Progenitor cell of endocrine pancreas (in vitro differentiated cells): ENCODE measurements at places on chromosomes 2 and 18. TPM values are rescaled to one million over a fixed set of nuclear protein-coding genes. Genes with fewer than 3 reads are reported as not detected.

- DNase-seq, result no peak
Observed at GRCh38 chr2:162537651-162538050, 193.7 kb downstream of the GCA start.

DNA sequence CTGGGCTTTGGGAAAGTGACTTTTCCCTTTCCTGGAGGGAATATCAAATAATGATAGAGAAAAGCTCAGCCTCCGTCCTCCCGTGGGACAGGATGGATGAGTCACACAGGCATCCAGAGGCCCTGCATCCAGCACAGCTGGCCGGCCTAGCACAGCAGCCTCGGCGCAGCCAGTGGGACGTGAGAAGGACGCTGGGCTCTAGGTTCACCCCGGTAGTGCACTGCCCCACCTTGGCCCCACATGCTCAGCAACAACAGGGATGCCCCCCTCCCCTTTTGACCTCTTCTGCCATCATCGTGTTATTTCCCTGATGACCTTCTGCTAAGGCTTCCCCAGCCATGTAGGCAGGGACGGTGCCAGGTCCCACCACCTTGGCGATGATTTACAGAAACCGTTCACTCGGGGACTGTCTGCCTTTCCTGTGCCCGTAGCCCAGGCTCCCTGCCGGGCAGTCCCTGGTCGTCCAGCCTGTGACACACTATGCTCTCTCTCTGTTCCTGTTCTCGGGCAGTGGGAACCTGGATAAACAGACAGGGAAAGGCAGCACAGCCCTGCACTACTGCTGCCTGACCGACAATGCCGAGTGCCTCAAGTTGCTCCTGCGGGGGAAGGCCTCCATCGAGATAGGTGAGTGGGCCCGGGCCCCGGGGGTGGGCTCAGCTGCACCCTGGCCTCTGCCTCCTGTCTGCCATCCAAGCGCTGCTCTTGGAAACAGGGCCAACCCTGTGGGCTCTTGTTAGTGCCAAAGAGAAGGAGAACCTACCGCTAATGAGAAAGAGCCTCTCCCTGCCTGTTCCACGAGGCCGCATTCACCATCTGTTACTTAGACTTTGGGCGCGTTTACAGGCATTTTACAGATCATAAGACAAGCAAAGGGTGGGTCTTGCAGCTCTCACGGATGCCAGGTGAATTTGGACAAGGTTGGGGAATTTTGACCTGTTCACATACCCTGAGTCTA is 44.6 kb downstream of the ITGB1BP1 start:
- DNase-seq, result no peak

DNA sequence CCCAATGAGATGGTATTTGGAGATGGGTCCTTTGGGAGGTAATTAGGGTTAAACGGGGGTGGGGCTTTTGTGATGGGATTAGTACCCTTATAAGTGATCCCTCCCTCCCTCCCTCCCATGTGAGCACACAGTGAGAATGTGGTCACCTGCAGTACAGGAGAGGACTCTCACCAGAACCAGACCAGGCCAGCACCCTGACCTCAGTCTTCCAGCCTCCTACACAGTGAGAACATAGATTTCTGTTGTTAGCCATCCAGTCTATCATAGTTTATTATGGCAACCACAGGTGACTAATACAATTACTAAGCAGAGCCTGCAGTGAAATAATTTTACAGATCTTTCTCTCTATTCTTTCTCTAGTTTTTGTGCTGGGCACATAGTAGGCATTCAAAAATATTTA is 137.7 kb upstream of the PKDCC start:
- DNase-seq, result no peak

- DNase-seq, result no peak
Observed at GRCh38 chr18:48847807-48848486, 102.8 kb downstream of the SMAD7 start.

DNA sequence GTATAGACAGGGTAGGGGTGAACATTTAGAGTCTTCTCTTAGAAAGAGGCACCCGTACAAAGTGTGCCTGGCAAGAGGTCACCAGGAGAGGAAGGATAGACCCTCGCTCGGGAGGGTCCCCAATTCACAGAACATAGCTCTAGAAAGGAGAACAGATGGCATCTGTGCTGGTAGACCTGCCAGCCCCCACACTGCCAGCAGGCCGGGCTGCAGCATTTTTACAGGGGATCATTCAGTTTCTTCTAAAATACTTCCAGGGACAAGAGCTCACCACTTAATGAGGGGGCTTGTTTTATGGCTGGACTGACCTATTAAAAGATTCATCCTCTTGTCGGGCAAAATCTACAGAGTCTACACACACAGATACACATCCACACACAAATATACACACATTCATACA is 149.9 kb downstream of the SEPTIN10 start:
- no peak for DNase-seq

- no peak for DNase-seq
Observed at GRCh38 chr2:239087046-239087710, 239.3 kb downstream of the TWIST2 start.

- DNase-seq, result no peak
Observed at GRCh38 chr18:68721681-68722583, 7.0 kb upstream of the TMX3 start.

GRCh38 chr2:70087702-70088597 is 673 bp downstream of the PCBP1 start:
- DNase-seq, result peak; percentile 25

- peak; percentile 22 for DNase-seq
Observed at GRCh38 chr2:110115291-110116032, at the start of gene MALL. Gene MALL (minus strand): TSS chr2:110115822. CDS start chr2:110115792, 30 bp downstream.

DNA sequence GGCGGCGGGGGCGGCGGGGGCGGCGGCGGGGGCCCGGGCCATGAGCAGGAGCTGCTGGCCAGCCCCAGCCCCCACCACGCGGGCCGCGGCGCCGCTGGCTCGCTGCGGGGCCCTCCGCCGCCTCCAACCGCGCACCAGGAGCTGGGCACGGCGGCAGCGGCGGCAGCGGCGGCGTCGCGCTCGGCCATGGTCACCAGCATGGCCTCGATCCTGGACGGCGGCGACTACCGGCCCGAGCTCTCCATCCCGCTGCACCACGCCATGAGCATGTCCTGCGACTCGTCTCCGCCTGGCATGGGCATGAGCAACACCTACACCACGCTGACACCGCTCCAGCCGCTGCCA is 644 bp downstream of the ONECUT2 start:
- DNase-seq, result no peak

DNA sequence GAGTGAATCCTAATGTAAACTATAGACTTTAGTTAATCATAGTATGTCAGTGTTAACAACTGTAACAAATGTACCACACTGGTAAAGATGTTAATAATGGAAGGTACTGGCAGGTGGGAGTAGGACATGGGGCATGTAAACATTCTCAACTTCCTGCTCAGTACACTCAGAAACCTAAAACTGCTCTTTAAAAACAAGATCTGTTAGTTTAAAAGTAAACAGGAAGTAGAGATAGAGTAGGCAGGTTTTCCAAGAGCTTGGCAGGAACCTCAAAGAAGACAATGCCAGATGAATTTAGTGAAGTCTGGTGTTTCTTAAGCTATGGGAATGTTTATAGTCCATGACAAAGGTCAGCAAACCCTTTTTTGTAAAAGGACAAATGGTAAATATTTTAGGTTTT is 46.6 kb downstream of the CCDC138 start:
- DNase-seq, result no peak

DNA sequence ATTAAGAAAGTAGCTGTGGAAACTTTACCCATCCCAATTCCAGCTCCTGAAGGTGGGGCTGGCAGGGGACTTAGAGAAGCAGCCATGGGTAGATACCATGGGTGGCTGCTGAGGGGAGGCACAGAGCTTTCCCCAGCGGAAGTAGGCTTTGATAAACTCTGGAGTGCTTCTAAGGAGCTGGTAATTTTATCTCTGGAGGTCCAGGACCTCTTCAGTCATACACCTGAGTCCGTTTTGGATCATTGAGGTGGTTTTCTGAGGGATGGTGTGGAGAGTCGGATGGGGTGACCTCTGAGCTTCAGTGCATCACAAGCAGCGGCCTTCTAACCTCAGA is 36.7 kb upstream of the BMP10 start:
- no peak for DNase-seq

DNA sequence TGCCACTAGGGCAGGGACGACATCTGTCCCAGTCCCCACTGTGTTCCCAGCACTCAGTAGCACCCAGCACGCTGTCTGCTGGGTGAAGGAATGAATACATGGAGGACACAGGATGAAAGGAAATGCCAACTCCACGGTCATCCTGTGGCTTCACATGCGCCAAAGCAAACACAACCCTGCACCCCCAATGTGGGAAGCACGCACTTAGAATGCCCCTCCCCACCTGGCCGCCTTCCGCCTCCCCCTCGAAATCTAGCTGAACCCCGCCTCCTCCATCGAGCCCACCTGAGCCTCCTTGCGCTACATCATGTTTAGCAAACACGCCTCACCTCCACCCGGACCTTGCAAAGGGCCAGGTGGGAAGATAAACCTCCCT is 33.9 kb downstream of the ADCY3 start:
- DNase-seq, result no peak

DNA sequence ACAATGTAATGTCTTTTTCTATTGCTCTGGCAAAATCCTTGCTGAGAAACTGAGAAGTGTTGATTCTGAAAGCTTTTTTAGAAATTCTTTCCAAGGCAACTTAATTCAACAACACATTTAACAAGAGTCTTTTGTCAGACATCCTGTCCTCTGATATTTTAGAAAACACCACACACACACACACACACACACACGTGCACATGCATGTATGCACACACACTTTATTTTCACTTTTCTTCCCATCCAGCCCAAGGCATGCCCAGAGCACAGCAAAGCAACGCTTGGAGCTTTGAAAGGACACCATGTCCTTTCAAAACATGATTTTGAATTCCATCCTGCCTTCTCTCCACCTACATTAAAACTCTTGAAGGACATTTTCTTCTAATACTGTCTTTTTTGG is 116.1 kb downstream of the ATL2 start:
- DNase-seq, result no peak

- no peak for DNase-seq
Observed at GRCh38 chr18:1526991-1527390, 622.3 kb downstream of the ADCYAP1 start.

GRCh38 chr2:172775319-172775718 is 39.7 kb downstream of the RAPGEF4 start:
- DNase-seq, result no peak

DNA sequence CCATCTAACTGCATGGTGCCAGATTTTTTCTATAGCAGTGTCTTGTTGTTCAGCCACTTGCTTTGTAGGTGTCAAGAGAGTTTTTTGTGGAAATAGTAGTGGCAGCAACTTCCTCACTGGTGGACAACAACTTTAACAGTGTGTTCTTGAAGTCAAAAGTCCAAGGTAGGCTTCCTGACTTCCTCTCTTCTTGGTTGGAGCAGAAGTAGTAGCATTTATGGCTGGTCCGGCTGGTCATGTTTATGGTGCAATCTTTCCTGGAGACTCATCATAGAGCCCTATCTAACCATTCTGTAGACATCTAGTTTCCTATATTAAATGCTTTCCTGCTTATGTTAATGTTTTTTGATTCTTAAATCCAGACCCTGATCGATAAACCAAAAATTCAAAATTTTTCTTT is 11.7 kb downstream of the GPR75 start:
- DNase-seq, result no peak

- DNase-seq, result no peak
Observed at GRCh38 chr18:79197531-79197930, 128.3 kb downstream of the ATP9B start.

- DNase-seq, result no peak
Observed at GRCh38 chr2:88614497-88615157, 12.6 kb downstream of the EIF2AK3 start.

- no peak for DNase-seq
Observed at GRCh38 chr18:75654851-75655751, 227.6 kb upstream of the SMIM21 start.

DNA sequence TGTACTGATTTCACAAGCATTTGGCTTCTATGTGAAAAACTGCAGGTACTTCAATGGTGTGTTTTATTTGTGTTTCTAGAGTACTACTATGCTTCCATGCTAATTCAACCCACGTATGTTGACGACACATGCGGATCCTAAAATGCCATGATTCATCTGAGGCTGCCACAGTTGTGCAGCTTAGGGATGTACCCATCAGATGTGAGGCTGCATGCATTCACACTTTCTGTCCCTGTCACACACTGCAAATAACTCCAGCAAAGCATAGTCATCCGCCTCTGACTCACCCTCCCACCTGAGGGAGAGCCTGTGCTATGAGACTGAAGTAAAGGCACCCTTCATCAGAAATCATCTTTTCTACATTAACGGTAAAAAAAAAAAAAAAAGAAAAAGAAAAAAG is 22.1 kb upstream of the SERTAD2 start:
- no peak for DNase-seq

GRCh38 chr2:134468776-134469175 is 214.9 kb downstream of the MGAT5 start:
- no peak for DNase-seq

- DNase-seq, result no peak
Observed at GRCh38 chr2:155266109-155266508, 567.6 kb downstream of the KCNJ3 start.

DNA sequence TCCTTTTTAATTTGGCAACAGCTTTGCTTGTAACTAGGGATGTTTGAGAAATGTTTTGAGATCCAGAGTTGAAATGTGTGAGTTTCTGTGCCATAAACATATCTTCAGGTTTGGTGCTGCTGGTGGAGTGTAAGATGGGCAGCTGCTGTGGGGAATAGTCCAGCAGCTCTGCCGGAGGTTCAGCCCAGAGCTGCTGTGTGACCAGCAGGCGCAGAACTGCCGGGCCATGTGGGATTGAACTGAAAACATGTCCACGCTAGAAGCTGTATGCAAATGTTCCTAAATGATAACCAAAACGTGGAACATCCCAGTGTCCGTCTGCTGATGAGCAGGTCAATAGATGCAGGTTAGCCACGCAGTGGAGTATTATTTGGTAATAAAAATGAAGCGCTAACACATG is 99.6 kb downstream of the DGKD start:
- no peak for DNase-seq

DNA sequence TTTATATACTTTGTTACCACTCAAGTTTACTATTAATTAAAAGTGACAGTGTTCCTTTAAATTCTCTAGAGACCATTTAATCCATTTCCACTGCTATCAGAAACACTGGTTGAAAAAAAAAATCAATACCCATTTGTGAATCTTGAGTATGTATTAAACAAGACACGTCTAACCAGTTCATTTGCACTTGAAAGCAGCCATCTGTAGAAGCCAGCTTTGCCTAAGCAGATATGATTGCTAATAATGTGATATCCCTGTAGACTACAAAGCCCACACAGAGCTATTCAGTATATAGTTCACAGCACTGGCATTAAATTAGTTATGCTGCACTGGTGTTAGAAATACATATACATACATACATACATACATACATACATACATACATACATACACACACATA is 111.8 kb upstream of the SP3 start:
- no peak for DNase-seq

- DNase-seq, result no peak
Observed at GRCh38 chr18:54127759-54128378, 96.6 kb downstream of the MBD2 start.

Gene KATNAL2
- 6.1 and 8.0 TPM in 2 replicates for total RNA-seq

Gene EFEMP1
- total RNA-seq, result 37.6 and 43.9 TPM in 2 replicates

Gene GNAL
- total RNA-seq, result 10.0 and 10.5 TPM in 2 replicates

Gene TAF4B
- 1.8 and 2.2 TPM in 2 replicates for total RNA-seq

Gene ZNF385B
- 4.9 and 5.5 TPM in 2 replicates for total RNA-seq

Gene HSPD1
- 403 and 409 TPM in 2 replicates for total RNA-seq

Gene MTCL1
- 81.5 and 85.6 TPM in 2 replicates for total RNA-seq

Gene REG3G
- not detected in 2 replicates for total RNA-seq

Gene DNAJC5G
- total RNA-seq, result not detected in 2 replicates

Gene NOSTRIN
- total RNA-seq, result 4.0 and 4.3 TPM in 2 replicates

Gene CAPN14
- 0.50 and 0.73 TPM in 2 replicates for total RNA-seq

Gene FIGN
- 18.0 and 19.3 TPM in 2 replicates for total RNA-seq
